ENCODE measurements at places on chromosomes 5 and 9. TPM values are rescaled to one million over a fixed set of nuclear protein-coding genes. Genes with fewer than 3 reads are reported as not detected.

PHF24 gene
- total RNA-seq: 0.11 TPM

BARX1 gene
- not detected for total RNA-seq

TRIP13 gene
- total RNA-seq: 86.3 TPM

PCDHB13 gene
- 0.12 TPM for total RNA-seq
